ENCODE measurements at places on chromosomes 6 and 20.
A peak's percentile ranks its signal among the peaks of the same experiment; 100 is the strongest.

GRCh38 chr6:86471791-86472190, 465.5 kb upstream of the HTR1E start:
- no peak for DNase-seq

DNA sequence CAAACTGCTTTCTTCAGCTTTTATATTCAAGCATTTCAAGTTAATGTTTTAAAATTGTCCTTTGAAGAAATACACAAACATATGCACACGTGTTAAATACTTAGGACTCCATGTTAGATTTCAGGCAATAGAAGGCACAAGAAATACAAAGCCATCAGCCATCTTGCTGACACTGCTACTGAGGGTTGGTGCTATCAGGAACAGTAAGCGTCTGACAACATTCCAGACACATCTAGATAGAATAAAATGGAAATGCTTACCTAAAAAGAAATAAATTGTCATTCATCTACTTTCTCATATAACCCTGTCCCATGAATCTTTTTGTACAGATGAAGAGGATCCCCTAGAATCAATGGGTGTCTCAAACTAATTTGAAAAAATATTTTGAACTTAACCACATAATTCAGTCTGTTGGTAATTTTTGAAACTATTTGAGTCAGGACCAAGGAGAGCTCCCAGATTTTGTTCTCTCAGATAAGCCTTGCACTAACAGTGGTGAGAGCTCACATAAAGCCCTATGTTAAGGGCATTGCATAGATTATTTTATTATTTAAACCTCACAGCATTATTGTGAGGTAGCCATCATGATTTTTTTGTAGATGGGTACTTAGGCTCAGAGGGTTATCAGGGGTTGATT, 631.1 kb upstream of the POU3F2 start:
- no peak for DNase-seq

DNA sequence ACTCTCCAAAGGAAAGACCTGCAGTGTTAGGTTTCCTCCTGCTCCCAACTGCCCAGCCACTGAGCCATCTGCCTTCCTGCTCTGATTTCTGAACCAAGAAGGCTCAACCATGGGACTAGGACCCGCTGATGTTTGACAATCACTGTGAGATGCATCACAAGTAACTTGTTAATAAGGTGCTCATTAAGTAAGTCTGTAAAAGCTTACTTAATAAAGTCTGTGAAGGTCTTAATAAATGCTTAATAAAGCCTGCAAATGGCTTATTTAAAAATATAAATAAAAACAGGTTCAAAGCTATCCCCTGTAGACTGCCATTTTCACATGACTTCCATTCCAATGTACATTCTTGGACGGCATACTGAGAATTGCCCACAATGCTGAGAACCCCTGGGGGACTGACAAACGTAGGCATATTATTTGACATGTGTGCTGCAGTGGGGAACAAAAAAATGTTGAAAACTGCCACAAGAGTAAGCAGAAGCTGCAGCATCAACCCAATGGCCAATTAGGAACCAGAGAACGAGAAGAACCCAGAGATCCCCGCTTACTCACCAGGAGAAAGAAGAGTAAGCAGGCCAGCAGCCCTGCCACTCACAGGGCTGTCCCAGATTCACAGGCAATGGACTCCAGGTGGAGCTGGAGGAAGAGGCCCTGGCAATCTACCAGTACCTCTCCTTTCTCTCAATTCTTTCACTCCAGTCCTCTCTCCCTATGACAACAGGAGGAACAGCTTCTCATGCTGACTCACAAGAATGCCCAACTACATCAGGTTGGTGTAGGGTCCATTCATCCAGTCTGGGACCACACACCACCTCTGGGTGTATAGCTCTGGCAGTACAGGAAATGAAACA, 19.5 kb downstream of the KIF13A start:
- DNase-seq = no peak

DNA sequence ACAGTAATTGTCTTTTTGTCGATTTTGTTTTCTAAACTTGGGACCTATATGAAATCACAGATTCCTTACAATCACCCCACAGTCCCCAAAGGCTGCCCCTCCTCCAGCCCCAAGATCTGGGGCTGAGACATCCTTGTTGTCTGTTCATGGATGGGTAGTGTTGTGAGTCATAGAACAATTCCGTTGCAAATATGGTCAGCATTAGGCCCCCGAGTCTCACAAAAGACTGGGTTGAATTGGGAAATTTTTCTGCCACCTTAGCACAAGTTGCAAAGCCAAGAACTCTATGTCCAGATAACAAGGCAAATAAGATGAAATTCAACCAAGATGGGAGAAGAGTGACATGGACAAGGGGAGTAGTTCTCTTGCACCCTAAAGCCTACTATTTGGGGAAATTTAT, 10.5 kb upstream of the TAB2 start:
- no peak for DNase-seq

GRCh38 chr6:130944486-130944885, 117.3 kb downstream of the SMLR1 start:
- DNase-seq = no peak

GRCh38 chr6:12595161-12595811, 121.3 kb upstream of the PHACTR1 start:
- DNase-seq = no peak

DNA sequence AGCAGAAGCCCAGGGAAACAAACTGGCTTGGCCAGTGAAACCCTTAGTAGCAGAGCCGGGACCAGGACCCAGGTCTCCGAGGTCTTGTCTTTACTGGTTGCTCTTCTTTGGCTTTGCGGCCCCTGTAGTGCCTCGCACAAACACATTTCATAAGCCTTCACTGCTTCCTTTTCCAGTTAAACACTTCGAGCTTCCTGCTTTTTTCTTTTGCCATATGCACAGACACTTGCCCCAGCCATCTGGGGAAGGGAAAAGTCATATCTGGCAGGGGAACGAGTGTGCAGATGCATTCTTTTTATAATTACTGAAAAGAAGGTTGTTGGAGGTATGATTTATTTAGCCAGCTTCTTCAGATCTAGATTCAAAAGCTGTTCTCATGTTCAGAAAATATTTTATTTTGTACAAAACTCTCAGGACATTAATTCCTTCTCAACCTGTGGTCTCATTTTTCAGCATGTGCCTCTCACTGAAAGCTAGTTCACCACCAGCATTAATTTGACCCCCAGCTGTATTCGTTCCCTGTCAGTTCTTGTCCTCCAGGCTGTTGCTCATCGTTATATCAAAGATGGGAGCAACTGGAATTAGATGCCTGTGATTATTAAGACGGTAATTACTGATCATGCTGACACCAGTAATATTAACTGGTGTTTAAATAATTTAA, 19.2 kb downstream of the KLHL32 start:
- no peak for DNase-seq

DNA sequence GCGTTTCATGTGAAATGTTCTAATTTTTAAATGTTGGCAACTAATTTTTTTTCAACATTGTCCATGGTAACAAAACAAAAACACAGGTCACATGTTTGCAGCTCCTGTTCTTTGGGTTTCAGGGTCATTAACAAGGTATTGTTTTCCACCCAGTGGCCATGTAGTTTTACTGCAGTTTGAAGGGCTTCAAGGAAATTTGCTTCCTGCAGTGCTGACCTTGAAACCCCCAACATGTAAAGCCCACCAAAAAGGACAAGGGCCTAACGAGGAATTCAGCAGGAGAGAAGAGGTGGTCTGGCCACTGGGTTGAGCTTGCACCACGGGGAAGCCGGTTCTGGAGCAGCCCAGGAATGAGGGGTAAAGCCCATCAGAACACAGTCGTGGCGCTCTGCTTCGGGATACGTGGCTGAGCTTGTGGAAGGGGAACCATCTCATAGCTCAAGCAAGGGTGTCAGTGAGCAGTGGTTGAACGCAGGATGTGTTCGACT, 13.9 kb upstream of the KLHL31 start:
- no peak for DNase-seq

GRCh38 chr6:162360901-162361567, 366.5 kb downstream of the PRKN start:
- DNase-seq = no peak

DNA sequence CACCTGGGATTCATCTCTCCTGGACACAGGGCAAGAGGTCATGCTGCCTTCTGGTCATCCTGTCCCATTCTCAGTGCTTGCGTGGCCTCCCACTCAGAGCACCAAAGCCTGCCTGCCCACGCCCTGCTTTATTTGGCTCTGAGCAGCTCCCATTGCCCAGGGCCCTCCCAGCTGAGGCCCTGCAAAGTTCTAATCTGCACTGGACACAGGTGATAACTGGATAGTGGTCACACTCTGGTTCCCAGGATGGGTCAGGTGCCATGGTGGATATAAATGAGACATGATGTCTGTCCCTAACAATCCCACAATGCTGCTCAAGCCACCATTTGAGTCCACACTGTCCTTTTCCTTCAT, 39.5 kb downstream of the CPXM1 start:
- DNase-seq = no peak

GRCh38 chr20:48919336-48919881, 2.1 kb upstream of the ARFGEF2 start:
- no peak for DNase-seq

- no peak for DNase-seq
Measured at GRCh38 chr6:162345051-162345511, 382.5 kb downstream of the PRKN start.

DNA sequence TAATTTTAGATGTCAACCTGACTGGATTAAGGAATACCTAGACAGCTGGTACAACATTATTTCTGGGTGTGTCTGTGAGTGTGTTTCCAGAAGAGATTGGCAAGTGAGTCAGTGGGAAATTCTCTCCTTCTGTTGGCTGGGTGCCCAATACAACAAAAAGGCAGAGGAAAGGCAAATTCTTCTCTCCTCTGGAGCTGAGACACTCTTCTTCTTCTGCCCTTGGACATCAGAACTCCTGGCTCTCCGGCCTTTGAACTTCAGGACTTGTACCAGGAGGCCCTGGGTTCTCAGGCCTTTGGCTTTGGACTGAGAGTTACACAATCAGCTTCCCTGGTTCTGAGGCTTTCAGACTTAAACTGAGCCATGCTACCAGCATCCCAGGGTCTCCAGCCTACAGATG, 7.8 kb upstream of the BTN3A1 start:
- DNase-seq = no peak

DNA sequence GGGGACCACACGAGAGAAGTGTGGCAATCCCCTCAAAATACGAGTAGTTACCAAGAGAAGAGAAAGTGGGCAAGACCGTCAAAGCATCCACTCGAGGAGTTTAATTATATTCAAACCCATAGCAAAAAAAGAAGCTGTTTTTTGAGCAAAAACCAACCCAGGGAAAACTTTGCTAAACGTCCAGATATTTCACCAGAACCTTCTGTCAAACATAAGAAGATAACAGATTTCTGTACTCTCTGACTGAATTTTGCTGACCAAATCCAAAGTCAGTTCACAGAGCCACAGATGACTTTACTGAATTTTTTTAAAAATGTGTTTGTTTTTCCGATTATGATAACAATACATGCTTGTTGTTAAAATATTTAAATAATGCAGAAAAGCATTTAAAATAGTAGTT, 145.6 kb upstream of the PTPN1 start:
- no peak for DNase-seq

- DNase-seq = no peak
Measured at GRCh38 chr6:165227644-165228329, 81.6 kb downstream of the C6orf118 start.

DNA sequence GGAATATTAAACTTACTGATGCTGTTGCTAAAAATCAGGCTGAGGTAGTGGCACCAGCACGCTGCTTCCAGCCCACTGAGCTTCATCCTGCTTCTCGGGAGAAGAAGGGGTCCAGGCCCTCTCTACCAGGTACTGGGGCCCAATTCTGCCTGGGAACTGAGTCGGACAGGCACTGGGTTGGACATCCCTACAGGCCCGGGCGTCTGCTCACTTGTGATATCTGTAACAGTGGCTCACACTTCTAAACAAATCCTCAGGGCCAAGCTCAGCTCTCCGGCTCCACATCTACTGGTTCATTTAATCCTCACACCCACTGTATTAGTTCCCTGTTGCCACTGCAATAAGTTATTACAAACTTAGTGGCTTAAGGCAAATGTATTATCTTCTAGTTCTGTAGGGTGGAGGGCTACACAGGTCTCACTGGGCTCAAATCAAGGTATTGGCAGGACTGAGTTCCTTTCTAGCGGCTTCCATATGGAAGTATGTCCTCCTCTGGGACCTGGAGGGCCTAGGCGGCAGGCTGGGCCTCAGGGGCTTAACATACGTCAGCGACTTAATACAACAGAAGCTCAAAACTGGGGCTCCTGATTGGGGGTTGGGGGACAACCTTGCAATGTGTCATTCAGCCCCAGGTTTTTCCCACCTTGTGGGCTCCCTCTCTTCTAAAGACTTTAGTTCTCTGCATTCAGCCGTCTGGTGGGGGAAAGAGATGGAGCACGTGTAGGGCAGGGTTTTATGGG, 1.6 kb upstream of the KCNK15 start:
- DNase-seq = no peak

DNA sequence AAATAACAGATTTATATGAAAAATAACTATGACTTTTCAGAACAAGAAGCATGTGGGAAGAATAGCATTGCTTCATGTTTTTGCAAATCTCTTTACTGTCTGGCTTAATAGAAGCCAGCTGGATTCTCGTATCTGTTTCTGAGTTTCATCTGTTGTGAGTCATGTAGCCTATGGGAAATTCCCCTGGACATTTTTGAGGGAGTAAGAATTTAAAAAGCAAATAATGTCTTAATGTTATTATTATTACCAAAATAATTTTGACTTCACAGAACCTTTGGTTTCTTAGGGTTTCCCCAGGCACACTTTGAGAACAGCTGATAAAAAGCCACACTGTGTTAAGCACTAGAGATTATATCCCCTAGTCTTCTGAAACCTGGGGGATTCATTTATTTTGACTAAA, 75.8 kb downstream of the SYCP2L start:
- no peak for DNase-seq

DNA sequence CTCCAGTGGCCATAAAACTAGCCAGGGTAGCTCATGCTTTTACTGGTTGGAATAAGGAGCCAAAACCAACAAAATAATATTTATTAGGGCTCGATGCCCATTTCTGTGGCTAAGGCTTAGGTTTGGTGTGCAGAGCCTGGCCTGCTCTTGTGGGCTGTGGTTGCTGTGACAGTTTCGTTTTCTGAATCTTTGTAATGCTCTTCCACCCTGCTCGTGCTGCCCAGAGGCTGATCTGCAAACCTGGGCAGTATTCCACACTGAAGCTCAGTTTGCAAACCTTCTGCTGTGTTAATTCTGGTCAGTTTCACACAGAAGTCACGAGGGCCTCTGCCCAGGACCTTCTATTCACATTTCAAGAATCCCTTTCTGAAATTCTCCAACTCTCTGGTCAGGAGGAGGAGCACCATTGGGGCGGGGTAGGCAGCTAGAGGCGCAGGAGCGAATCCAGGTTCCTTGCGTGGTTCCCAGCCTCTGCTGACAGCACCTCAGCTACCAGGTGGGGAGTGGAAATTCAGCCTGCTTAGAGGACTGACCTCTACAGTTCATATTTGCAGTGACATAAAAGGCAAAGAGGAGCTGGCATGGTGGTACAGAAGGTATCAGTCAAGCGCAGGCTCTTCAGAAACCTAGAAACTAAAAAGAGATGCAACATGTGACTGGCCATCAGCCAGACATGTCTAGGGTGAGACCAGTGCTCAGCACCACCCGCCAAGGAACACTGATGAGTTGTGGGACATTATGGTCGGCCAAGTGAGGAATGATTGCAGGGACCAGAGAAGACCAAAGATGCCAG, 14.3 kb upstream of the C20orf144 start:
- no peak for DNase-seq

GRCh38 chr20:19993958-19994669, 23.0 kb upstream of the NAA20 start:
- DNase-seq = peak; percentile 53

- DNase-seq = no peak
Measured at GRCh38 chr6:170223718-170224693, 66.9 kb downstream of the DLL1 start.

GRCh38 chr6:49912196-49912595, 45.9 kb upstream of the CRISP1 start:
- DNase-seq = no peak

Data from mucosa of gallbladder (tissue), 1 donor.